Smooth muscle cell of the coronary artery (primary cell): ENCODE measurements at places on chromosomes 5 and 9. TPM values are rescaled to one million over a fixed set of nuclear protein-coding genes. Genes with fewer than 3 reads are reported as not detected.

The CATSPER3 gene
- total RNA-seq: 0.08 TPM in 1 of 2 replicates, not detected in the other

The FOXI1 gene
- total RNA-seq: not detected in 2 replicates

The PFN3 gene
- total RNA-seq: not detected in 2 replicates

The TPM2 gene
- 835 and 1,197 TPM in 2 replicates for total RNA-seq

The FAM151B gene
- 4.2 and 8.2 TPM in 2 replicates for total RNA-seq

The RNF183 gene
- total RNA-seq: not detected in 2 replicates
